Urinary bladder (tissue), 4 donors: ENCODE measurements at places on chromosomes 6 and 20. TPM values are rescaled to one million over a fixed set of nuclear protein-coding genes. Genes with fewer than 3 reads are reported as not detected.

Gene KAT14
- total RNA-seq: 13.0 TPM

Gene WFDC5
- total RNA-seq: 0.26 TPM

Gene TEAD3
- 14.0 TPM for total RNA-seq

Gene CAP2
- total RNA-seq: 19.0 TPM

Gene BPIFA1
- total RNA-seq: not detected

Gene ID1
- total RNA-seq: 500 TPM

Gene SLC35D3
- total RNA-seq: 0.16 TPM

Gene PPARD
- 5.8 TPM for total RNA-seq

Gene MYLK2
- total RNA-seq: 1.7 TPM

Gene RAB44
- total RNA-seq: 0.26 TPM

Gene CCN6
- total RNA-seq: not detected

Gene OR2J3
- total RNA-seq: not detected

Gene BPIFB4
- total RNA-seq: not detected

Gene TCF15
- total RNA-seq: 0.42 TPM

Gene SLCO4A1
- total RNA-seq: 1.4 TPM

Gene GSTA4
- 57.2 TPM for total RNA-seq

Gene HLA-DRA
- 93.9 TPM for total RNA-seq

Gene PAX1
- not detected for total RNA-seq

Gene BRD2
- 79.0 TPM for total RNA-seq

Gene OR2J1
- not detected for total RNA-seq

Gene VGLL2
- total RNA-seq: 0.11 TPM

Gene HLA-DPA1
- total RNA-seq: 25.4 TPM

Gene TXLNB
- 8.0 TPM for total RNA-seq

Gene CST2
- not detected for total RNA-seq

Gene F13A1
- 203 TPM for total RNA-seq

Gene ENTPD6
- 19.2 TPM for total RNA-seq

Gene BMP7
- total RNA-seq: 12.1 TPM

Gene SIRPB2
- total RNA-seq: 1.2 TPM

Gene GTF2H4
- 26.2 TPM for total RNA-seq

Gene HLA-DMA
- total RNA-seq: 8.9 TPM

Gene HLA-DQB2
- 0.21 TPM for total RNA-seq

Gene ENPP1
- 45.3 TPM for total RNA-seq

Gene HCK
- 8.3 TPM for total RNA-seq

Gene SRSF3
- 152 TPM for total RNA-seq

Gene FAM83D
- total RNA-seq: 11.4 TPM
